ENCODE measurements at places on chromosomes 1 and 21. TPM values are rescaled to one million over a fixed set of nuclear protein-coding genes. Genes with fewer than 3 reads are reported as not detected.

- no peak for DNase-seq
- no peaks in the 10 kb centered on the region for H3K27me3 ChIP-seq
- no peak overlapping the region for H3K27ac ChIP-seq
- no peak overlapping the region for H3K4me3 ChIP-seq
These were observed 248.0 kb downstream of the S1PR1 start for GRCh38 chr1:101484689-101485338.

The RGL1 gene
- 11.1 TPM for total RNA-seq

The CRNN gene
- not detected for total RNA-seq

DNA sequence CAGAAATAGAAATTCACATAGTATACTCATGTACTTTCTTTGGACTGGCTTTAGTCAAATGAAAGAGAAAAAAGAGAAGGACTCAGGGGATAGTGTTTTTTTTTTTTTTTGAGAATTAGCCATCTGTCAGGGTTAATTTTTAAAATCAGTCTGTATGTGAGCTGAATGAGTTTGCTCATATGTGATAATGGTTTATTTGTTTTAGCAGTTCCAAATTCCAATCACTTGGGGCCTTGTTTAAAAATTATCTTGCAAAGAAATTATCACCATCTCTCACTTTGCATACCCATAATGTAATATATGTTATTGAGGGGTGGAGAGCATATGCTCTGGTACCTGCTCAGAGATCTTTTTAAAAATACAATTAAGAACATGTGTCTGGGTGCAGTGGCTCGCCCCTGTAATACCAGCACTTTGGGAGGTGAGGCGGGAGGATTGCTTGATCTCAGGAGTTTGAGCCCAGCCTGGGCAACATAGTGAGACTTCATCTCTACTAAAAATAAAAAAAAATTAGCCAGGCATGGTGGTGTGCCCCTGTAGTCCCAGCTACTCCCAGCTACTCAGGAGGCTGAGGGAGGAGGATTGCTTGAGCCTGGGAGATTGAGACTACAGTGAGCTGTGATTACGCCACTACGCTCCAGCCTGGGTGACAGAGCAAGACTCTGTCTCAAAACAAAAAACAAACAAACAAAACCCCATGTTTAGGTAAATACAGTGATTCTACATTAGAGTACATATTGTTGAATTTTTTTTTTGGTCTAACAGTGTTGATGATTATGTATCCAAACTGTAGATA lies 19.7 kb downstream of the GNAI3 start:
- DNase-seq, result no peak
- no peaks in the 10 kb centered on the region for H3K36me3 ChIP-seq
- no peaks in the 10 kb centered on the region for H3K27me3 ChIP-seq
- H3K27ac ChIP-seq, result no peak overlapping the region

DNA sequence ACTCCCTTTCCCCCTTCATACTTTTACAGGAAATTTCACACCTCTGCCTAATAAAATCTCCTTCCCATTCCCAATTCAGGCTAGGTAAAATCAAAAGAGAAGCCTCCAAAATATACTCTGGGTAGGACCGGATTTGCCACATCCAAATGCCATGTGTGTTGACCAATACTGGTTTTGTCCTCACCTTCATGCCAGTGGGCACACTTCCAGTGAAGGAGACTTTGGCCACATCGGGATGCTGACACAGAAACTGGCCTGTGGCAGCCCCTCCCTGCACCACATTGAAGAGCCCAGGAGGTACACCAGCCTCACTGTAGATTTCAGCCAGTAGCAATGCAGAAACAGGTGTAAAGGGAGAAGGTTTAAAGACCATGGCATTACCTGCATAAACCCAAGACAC lies 18.1 kb downstream of the ALDH9A1 start:
- DNase-seq, result no peak
- H3K36me3 ChIP-seq, result no peaks in the 10 kb centered on the region
- H3K4me3 ChIP-seq, result no peak overlapping the region
- H3K4me1 ChIP-seq, result no peaks in the 10 kb centered on the region
